ENCODE measurements at places on chromosomes 4 and X.

GRCh38 chr4:1819284-1819683, 26.2 kb downstream of the FGFR3 start:
- DNase-seq, result no peak

DNA sequence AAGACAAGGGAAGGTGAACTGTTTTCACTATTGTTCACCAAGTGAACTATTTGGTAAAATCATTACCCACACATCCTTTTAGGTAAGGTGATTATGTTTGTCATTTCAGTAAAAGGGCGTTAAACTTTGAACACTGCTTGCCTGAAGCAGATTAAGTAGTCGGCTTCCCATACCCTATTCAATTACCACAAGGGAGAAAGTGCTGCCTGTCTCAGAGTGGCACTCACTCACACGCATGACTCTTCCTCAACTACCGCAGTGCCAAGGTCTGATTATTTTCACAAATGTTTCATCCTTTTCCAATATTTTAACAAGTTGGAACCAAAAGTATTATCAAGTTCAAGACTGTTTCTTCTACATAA, 11.0 kb downstream of the VEGFC start:
- DNase-seq, result no peak

GRCh38 chr4:80307774-80308465, 27.6 kb upstream of the CFAP299 start:
- no peak for DNase-seq

DNA sequence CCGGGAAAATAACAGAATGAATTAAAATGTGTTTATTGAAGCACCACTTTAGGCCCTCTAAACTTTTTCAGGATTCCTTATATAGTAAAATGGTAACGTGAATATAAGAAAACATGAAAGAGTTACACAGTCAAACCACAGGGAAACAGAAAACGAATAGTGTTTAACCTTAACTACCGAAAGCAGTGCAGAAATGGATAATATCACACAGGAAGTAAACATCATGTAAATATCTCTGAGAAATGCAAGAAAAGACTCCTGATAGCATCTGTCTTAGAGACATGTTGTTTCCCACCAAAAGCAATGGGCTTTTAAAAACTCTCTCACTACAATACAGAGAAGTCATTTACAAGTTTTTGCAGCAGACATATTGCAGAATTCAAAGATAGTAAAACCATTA, 323.9 kb upstream of the CXXC4 start:
- DNase-seq, result no peak

DNA sequence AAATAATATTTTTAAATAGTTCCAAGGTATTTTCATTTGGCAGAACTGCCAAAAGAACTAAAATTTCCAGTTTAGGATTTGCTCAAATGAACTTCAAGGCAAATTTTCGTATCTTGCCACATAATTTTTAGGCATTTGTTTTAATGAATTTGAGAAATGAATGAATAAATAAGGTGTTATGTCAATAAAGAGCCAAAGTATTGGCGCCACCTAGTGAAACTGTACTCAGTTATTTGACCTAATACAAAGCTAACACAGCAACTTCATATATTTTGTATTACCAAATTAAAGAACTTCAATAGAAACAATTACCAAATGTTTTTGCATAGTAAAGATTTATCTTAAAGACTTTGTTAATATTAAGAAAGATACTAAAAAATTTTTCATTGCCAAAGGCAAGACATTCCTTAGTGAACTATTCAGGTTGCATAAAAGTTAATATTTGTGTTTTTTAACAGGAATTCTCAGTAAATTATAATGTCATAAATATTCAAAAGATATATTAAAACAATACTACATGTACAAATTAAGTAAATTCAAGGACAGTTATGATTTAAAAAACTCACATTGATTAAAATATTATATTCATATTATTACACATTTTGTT, 50.3 kb downstream of the STPG2 start:
- DNase-seq, result no peak

- DNase-seq, result no peak
Measured at GRCh38 chr4:76486588-76487276, 51.7 kb downstream of the SHROOM3 start.

DNA sequence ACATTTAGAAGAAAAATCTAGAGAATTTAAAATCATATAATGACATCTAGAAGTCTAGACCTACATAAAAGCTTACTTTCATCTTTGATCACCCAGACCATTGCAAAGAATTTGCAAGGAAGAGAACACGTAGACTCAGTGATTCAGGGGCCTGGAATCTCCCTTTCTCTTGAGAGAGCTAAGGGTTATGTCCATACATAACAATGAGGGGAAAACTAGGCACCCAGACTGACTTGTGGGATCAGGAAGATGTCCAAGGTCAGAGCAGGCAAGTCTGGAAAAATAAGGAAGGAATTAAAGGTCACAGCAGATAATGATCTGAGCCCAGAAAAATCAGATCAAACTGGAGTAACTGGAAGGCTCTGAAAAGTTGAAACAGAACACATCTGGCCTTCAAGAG, 198.4 kb upstream of the SFRP2 start:
- no peak for DNase-seq

DNA sequence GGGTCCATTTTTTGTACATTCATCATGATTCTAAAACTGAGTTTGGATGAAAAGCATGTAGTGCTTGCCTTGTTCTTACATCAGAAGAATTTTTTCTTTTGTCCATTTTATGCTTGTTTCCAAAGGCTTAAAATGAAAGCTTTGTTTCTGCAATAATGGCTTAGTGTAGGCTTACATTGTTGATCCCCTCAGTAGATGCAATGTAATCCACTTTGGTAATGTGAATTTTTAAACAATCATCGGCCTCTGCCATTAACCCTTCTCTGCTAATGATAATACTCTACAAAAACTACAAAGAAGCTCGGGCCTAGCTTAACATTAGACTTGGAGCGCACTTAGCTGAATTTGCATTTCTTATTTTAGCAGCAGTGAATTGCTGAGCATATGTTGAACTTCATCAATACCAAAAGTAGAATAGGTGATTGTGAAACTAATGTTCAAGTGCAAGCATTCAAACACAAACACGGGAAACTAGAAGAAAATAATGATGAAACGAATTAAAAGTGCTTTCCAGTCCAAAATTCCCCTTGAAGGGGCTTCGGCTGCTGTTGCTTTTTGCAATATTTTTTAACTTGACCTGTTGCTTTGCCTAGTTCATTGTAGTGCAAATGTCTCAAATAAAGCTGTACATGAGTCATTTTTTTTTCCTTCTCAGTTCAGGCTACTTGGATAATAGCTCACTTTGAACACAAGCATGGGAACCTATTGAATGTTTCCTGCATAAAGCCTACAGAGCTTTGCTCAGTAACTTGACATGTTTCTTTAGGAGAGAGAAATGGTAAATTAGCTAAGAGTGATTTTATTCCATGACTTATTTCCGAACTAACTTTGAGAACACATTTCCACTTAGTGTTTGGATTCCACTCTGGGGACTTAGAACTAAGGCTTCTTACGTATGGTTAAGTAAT, 66.5 kb downstream of the SLIT2 start:
- no peak for DNase-seq

DNA sequence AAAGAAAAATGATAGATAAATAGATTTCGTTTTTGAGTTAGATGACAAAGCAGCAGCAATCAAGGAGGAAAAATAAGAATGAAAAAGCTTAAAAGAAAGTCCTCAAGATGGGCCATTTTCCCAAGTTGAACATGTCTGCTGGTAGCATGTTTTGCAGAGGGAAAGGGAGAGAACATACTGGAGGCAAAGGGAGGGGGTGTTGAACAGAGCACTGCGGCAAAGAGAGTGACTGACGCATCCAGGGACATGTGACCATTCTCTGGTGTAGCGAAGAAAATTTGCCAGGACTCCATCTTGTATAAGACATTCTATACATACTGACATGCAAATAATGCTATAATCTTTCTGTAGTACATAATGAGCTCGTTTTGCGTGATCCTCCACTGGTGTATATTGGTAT, 1.2 kb downstream of the LINC00632 start:
- DNase-seq, result no peak

All from activated CD4-positive, alpha-beta T cell treated with anti-CD3 and anti-CD28 coated beads, Interleukin-2, amount 10 ng/mL, durations not matched to agents 7 days and 5 days (primary cell).